ENCODE measurements at places on chromosomes 2 and 18.

GRCh38 chr2:191023235-191023679 lies 9.3 kb upstream of the STAT1 start:
- no peak for DNase-seq

- no peak for DNase-seq
Observed at GRCh38 chr2:189960346-189960745, 102.2 kb downstream of the MSTN start.

DNA sequence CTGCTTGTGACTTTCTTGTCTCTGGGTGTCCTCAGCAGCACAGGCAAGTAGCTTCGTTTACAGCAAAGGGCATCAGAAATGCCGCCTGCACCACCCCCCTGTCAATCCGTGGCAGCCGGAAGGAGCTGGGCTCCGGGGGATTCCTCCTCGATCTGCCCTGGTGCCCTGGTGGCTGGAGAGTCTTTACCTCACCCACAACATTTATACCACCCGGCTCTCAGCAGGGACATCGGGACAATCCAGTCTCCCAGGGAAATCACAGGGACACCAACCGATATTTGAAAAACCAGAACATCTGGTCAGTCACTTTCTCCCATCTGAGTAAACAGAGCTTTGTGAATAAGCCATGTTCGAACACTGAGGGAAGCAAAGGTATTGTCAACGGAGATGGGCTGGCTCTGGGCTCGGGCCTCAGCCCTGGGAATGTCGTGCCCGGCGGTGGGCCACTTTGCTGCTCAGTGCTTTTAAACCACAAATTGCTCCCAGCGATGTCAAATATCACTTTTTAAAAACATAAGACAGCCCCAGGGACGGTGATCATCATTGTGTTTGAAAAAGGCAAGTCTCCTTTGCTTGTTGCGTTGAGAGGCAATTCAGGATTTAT lies 210.0 kb upstream of the SALL3 start:
- no peak for DNase-seq

DNA sequence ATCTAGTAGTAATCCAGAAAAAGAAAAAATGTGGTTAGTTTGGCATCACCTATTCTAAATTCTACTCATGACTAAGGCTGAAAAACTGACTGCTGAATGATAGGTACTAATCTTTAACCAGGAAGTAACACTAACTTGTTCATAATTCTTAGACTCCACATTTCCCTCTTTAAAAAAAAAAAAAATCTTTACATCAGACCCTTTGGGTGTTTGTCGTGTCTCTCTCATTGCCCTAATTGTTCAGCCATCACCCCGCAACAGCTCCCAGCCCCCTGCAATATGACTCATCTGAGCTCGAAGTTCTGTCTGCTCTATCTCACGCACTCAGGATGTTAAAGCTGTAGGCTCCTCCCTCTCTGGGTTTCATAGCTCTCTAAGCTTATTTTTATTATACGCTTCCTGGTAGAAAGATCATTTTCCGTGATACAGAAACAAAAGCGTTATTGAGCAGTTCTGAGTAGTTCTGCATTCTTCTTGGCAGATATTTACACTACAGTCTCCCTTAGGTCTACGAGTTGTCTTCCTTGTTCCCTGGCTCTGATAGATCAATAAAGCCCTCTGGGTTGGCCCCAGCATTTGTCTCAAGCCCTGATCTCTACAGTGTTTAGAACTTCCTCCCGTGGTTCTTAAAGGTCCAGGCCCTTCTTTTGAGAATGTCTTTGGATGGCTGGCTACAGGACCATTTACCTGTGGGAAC lies 95.6 kb downstream of the TNFRSF11A start:
- peak; percentile 79 for DNase-seq

GRCh38 chr2:162919111-162919510 lies 80.5 kb upstream of the KCNH7 start:
- DNase-seq = no peak

- no peak for DNase-seq
Observed at GRCh38 chr2:75598589-75599155, 37.9 kb upstream of the EVA1A start.

GRCh38 chr2:12119841-12120240 lies 373.4 kb downstream of the LPIN1 start:
- DNase-seq = no peak

GRCh38 chr2:172081221-172082022 lies 3.9 kb upstream of the DLX1 start:
- no peak for DNase-seq

GRCh38 chr2:240574386-240575100 lies 6.3 kb downstream of the RNPEPL1 start:
- DNase-seq = no peak

DNA sequence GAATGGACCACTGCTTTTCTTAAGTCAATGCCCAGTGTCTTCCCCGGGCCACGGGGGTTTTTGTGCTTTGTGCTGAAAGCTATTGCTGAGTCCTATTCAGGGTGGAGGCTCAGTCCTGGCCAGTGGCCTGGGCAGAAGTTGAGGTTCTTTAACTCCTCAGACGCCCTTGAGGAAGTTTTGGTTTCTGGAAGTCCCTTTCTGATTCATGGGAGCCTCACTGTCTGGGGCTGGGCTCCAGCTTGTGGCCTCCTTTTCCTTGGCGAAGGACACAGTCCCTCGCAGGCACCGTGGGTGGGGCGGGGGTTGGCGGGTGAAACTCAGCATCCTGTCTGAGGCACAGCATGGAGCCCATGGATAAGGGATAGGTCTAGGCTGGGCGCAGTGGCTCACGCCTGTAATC lies 465.2 kb upstream of the HS6ST1 start:
- DNase-seq = no peak

GRCh38 chr18:56789004-56789888 lies 138.1 kb downstream of the WDR7 start:
- peak; percentile 21 for DNase-seq

GRCh38 chr2:39264733-39265132 lies 21.0 kb upstream of the CDKL4 start:
- DNase-seq = no peak

DNA sequence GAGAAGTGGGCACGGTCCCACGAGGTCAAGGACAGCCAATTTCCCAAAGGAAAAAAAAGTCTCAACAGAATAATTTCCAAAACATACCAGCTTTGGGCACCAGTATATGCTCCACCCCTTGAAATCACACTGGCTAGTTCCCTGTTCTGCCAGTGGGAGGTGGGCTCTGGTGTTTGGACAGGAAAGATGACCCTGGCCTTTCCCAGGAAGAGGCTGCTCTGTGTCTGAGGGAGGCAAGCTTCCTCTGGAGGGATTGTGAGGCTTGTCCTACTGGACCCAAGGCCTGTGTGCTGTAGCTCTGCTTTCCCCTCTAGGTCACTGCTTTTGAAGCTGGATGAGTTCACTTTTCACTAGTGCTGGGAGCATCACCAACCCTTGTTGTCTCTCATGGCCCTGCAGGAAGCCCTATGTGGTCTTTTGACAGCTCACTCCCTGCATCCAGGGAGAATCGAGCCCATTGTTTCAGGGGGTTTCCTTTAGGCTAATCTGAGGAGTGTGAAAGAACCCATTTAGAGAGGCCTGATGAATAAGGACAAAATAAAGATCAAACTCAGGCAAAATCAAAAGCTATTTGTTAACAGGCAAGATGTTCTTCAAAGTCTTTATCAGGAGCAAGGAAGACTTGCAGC lies 36.3 kb downstream of the CXCR4 start:
- no peak for DNase-seq

GRCh38 chr2:223054193-223054781 lies 2.3 kb downstream of the KCNE4 start:
- no peak for DNase-seq

DNA sequence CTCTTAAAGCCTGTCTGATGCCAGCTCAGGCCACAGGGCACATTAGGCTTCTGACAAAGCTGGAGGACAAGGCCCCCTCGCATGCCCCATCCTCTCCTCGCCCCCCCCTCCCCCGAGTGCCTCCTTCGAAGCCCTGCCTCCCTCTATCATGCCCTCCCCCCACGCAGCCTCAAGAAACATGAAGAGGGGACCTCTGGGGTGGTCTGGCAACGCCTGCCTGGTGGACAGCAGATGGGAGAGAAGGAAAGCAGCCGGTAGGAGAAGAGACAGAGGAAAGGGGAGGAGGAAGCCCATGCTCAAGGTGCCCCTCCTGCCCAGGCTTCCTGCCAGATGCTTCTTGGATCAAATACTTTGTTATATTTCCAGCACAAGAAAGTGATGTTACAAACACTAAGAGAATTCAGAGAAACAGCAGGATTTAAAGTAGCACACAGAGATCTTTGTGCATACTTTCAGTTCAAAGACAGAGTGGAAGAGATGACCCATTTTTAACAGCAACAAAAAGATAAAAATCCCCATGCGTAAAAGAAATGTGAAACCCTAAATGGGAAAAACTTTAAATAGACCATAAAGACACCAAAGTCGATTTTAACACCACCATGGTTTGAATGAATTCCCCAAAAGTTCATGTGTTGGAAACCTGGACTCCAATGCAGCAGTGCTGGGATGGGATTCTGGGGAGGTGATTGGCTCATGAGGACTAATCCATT lies 19.0 kb downstream of the BOK start:
- no peak for DNase-seq

GRCh38 chr2:113078350-113078839 lies 10.6 kb downstream of the IL1F10 start:
- peak; percentile 79 for DNase-seq

- DNase-seq = no peak
Observed at GRCh38 chr2:100193291-100193710, 50.9 kb upstream of the AFF3 start.

- no peak for DNase-seq
Observed at GRCh38 chr2:128292599-128293425, 25.9 kb downstream of the HS6ST1 start.

GRCh38 chr18:69127873-69128500 lies 272.7 kb upstream of the DOK6 start:
- DNase-seq = no peak

DNA sequence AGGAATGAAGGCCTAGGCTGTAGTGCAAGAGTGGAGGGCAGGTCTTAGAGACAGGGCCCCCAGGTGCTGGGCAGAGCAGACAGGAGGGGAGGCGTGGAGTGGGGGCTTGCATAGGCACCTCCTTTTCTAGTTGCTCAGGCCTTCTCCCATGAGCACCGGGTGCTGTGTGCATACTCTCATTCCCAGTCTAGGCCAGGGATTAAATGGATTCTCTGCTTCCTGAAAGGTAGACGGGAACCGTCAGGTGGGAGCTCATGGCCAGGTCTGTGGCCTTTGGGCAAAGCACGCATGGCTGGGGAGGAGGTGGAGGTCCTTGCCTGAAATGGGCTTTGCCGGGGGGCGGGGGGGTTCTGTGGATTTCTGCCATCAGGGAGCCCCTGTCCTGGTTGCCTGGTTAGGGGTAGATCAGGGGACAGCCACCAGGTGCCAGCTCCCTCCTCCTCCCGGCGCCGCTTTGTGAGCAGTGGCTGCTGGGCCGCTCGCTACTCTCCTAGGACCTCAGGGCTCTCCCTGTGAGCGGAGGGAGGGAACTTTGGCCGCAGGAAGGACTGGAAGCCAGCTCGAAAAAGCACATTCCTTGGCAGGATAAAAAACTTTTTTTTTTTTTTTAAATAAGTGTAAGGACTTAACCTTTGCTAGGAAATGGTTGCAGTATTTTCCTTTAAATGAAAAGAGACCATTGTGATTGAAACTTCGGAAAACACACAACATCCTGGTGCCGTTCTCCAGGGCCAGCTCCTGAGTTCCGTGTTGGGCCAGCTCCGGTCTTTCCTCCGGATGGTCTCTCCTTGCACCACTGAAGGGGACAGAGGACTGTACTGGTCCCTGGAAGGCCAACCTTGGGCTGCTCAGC lies 82.8 kb upstream of the HAAO start:
- DNase-seq = no peak

DNA sequence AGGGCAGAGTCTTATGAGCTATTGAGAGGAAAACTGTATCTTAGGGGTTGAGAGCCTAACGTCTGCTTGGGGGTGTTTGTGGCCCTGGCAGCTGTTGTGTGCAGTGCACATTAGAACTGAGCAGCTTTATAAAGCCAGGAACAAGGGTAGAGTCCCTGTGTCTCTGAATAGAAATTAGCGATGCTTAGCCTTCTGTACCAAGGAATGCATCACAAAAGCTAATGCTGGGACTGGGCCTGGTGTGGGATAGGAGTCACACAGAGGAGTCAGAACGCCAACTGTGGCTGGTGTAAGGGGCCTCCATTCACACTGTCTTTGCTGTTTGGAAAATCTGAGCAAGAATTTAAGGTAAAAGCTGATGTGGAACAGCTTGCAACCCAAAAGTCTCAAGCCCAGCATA lies 283.2 kb downstream of the SOX11 start:
- no peak for DNase-seq
